ENCODE measurements at places on chromosomes 5 and 9.

DNA sequence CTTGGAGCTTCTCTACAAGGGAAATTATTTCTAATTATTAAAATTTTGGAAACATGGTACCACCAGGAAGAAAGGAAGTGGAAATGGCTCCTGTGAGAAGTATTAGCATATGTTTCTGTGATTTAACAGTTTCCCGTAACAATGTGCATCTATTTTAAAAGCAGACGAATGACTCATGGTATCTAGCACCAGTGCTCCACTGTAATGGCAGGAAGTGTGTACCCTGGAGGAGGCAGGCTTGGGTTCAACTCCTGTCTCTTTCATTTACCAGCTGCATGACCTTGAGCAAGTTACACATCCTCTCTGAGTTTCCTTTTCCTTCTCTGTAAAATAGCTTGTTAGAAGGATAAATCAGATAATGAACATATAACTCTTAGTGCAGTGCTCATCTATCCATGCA, 41.0 kb upstream of the ANGPTL2 start:
- no peak for DNase-seq

- DNase-seq: no peak
Measured at GRCh38 chr9:73079326-73079725, 72.3 kb upstream of the ANXA1 start.

DNA sequence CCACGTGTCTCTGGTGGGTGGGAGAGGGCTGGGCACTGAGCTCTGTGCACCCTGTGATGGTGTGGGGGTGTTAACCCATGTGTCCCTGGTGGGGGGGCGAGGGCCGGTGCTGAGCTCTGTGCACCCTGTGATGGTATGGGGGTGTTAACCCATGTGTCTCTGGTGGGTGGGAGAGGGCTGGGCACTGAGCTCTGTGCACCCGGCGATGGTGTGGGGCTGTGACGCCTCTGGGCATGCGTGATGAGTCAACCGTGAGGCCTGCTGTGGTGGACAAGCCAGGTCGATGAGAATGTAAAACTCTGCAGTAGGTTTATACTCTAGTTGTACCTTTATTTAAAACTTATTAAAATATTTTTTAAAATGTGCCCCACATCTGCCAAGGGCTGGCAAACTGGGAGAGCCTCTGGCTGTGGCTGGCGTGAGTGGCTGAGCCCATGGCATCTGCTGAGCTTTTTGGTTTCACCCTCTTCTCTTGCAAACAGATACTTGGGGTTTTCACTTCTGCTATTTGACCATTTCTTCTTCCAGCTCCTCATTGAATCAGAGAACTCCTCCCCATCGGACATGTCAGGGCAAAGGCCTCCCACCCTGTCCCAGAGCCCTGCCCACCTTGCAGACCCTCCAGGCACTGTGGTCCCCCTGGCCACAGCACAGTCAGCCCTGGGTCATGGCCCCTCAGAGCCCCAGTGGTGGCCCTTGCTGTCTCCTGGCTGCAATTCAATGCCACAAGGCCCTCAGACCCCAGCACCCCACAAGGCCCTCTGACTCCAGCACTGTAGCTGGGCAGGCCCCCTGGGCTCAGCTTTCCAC, 18.5 kb upstream of the EXOC3 start:
- no peak for DNase-seq

- DNase-seq: no peak
Measured at GRCh38 chr5:44774279-44774880, 34.4 kb upstream of the MRPS30 start.

- DNase-seq: no peak
Measured at GRCh38 chr9:127642082-127642740, 30.1 kb downstream of the STXBP1 start.

DNA sequence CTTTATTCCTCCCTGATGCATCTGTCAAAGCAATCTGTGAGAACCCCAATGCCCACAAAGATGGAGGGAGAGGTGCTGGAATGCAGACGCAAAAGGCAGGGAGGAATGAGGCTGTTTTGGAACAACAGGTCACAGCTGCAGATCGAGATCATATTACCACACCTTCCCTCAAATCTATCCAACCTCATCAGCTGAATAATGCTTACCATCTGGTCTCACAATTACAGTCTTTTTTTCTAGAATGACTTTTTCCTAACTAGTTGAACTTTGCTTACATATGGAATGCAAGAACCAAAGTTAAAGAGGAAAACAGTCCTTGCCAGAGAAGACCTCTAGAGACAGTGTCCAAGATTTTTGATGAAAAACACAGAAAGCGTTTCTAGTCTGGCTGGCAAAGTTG, 158.1 kb downstream of the LPAR1 start:
- DNase-seq: no peak

- no peak for DNase-seq
Measured at GRCh38 chr9:90870621-90871326, 69.2 kb downstream of the SYK start.

DNA sequence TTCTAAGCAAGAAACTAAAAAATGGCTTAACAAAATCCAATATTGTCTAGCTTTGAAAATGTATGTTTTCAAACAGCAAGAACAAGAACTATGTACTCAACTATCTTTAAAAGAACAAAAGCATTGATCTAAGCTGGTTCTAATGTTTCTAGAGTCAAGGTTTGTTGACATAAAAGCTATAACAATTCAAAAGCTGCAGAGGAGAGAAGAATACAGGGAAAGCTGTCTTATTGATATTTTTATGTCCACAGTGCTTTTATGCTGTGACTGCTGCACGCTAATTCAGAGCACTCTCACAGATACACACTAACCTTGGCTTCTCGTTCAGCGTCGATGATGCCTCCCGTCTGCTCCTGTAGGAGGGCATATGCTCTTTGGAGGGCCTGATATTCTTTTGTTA, 129.5 kb upstream of the DPYSL3 start:
- no peak for DNase-seq

DNA sequence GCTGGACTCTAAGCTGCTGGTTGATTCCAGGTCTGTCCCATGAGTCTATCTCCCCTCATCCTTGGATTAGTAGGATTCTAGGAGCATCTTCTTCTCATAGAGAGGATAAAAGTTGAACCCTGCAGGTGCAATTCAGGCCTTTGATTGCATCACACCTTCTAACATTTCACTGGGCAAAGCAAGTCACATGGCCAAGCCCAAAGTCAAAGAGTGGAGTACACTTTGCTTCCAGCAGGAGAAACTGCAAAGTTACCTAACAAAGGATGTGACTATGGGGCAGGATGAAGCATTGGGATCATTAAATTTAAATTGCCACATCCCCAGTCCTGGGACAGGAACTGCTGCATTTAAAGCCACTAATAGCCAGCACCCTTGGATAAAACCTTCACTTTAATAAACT, 51.0 kb upstream of the EGFLAM start:
- DNase-seq: no peak

GRCh38 chr9:80644044-80644443, 1045.3 kb downstream of the TLE1 start:
- DNase-seq: no peak

DNA sequence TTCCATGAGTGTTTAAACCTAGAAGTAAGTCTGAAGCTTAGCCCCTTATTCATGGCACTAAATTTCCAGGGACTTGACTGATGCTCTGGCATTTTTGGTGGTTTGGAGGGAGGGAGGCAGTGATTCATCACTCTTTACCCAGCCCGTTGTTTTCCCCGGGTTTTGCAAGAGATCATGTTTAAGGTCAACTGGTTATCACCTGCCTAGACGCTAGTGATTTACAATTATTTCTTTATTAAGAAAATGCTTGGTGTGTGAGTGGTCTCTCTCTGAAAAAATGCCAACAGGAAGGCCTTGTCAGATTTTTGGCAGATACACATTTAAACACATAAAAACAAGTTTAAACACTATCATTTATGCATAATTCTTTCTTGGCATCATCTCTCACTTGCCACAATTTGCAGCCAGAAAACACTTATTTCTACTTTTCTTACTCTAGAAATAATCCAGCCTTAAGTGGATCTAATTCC, 737.9 kb upstream of the ZNF608 start:
- DNase-seq: no peak

GRCh38 chr5:98794001-98794400, 20.5 kb downstream of the RGMB start:
- DNase-seq: no peak

GRCh38 chr5:32687499-32687831, 23.7 kb upstream of the NPR3 start:
- no peak for DNase-seq

- no peak for DNase-seq
Measured at GRCh38 chr5:116444373-116445295, 130.0 kb downstream of the SEMA6A start.

GRCh38 chr5:119367502-119368237, 11.9 kb downstream of the TNFAIP8 start:
- no peak for DNase-seq

GRCh38 chr9:137262909-137263285, 7.8 kb downstream of the NELFB start:
- DNase-seq: no peak

GRCh38 chr9:131608493-131609037, 63.2 kb downstream of the PRRT1B start:
- no peak for DNase-seq

- DNase-seq: no peak
Measured at GRCh38 chr5:87137283-87137682, 130.4 kb upstream of the RASA1 start.

DNA sequence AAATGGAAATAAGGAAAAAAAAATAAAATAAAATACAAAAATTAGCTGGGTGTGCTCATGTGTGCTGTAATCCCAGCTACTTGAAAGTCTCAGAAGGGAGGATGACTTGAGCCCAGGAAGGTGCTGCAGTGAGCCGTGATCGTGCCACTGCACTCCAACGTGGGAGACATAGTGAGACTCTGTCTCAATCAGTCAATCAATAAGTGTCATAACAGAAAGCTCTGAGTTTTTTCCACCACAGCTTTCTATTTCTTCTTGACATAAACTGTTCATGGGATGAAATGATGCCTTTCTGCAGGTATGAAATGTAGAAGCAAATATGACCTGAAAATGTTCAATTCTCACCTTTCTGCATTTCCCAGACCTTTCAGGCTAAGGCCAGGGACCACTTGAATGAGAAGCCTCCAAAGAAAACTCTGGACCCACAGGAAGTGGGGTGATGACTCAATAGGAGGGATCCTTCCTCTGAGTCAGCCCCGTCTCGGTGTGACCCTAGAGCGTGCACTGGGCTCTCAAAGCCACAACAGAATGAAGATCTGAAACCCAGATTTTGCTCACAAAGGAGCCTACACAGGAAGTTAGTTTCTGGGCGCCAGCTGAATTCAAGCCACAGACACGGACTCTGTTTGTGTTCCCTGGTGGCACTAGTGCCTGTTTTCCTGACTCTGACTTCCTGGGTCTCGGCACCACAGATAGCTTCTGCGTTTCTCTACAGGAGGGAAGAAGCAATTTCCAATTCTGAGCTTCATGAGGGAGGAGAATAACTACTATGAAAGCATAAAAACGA, 62.0 kb downstream of the ANKH start:
- DNase-seq: peak; percentile 50

DNA sequence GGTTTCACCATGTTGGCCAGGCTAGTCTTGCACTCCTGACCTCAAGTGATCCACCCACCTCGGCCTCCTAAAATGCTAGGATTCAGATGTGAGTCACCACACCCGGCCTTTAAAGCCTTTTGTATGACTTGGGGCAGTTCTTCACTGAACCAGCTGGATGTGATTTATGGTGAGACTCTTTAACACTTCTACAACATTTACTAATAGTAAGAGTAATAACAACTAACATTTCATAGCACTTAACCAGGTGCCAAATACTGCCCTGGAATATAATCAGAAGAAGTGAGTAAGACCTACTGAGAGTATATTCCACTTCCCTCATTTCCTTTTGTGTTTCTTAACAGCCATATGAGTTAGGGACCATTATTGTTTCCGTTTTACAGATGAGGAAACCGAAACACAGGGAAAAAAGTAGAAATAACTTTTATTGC, 10.0 kb downstream of the ZSWIM6 start:
- DNase-seq: no peak

DNA sequence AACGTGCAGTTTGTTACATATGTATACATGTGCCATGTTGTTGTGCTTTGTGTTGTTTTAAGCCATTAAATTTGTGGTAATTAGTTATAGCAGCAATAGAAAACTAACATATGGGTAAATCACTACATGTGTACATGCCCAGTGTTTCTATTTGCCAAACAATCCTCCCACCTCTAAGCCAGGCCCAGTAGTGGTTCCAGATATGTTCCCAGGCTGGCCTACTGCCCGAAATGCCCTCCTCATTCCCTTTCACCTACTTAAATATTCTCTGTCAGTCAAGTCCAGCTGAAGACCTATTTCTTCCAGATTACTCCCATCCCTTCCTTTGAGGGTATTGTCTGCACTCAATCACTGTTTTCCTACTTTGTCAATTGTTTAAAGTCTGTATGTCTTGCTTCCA, 24.1 kb upstream of the AGGF1 start:
- no peak for DNase-seq

GRCh38 chr5:132232465-132232864, 4.8 kb upstream of the P4HA2 start:
- DNase-seq: no peak

- no peak for DNase-seq
Measured at GRCh38 chr5:129018837-129019236, 53.5 kb downstream of the SLC27A6 start.

- DNase-seq: no peak
Measured at GRCh38 chr5:136246122-136246521, 53.2 kb upstream of the SMIM32 start.

DNA sequence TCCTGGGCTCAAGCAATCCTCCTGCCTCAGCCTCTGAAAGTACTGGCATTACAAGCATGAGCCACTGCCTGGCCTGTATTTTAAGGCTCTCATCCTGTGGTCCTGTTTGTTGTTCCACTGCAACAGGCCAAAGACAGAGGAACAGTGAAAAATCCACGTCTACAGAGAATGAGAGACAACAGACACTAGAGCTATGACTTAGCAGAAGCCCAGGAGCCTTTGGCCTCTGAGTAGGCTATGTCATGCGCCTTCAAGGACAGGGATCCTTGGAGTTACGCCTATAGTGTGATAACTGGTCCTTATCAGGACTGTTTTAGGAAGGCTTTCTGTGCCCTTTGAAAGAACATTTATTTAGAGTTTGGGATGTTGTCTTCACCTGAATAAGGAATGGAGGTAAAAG, 10.5 kb downstream of the POC5 start:
- no peak for DNase-seq

- no peak for DNase-seq
Measured at GRCh38 chr5:138577452-138577851, 2.3 kb upstream of the HSPA9 start.

DNA sequence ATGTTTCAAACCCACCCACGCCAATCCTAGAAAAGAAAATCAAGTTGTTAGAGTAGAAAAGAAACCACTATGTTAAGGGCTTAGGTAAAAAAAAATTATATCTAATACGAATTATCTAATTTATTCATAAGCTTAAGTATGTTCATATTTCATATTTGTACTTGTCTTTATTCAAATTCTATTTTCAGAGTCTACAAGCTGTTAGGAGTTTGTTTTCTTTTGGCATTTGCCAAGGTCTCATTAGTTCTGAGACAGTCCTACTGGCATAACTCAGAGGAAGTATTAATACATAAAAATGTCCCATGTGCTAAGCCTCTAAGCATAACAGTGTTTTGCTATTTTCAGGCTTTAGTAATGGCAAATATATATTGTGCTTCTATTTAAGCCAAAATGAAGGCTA, 57.6 kb downstream of the STARD4 start:
- no peak for DNase-seq

GRCh38 chr5:26812714-26813113, 225.7 kb downstream of the CDH9 start:
- no peak for DNase-seq

Measured in stimulated activated CD8-positive, alpha-beta memory T cell treated with anti-CD3 and anti-CD28 coated beads, Interleukin-7, amount 100 ng/mL, for 1 hour (primary cell).